Activated naive CD8-positive, alpha-beta T cell treated with anti-CD3 and anti-CD28 coated beads, Interleukin-2, amount 10 ng/mL, durations not matched to agents 7 days and 5 days (primary cell): ENCODE measurements at places on chromosomes 16 and 17. TPM values are rescaled to one million over a fixed set of nuclear protein-coding genes. Genes with fewer than 3 reads are reported as not detected.

- DNase-seq = no peak
These were observed 59.4 kb downstream of the TMEM114 start for GRCh38 chr16:8530752-8531384.

Gene MAP2K4
- total RNA-seq = 47.1 TPM

Gene DPEP1
- not detected for total RNA-seq

Gene TUBG1
- 55.6 TPM for total RNA-seq

GRCh38 chr17:80790021-80790765 is 201.4 kb upstream of the CHMP6 start:
- peak; percentile 61 for DNase-seq

DNA sequence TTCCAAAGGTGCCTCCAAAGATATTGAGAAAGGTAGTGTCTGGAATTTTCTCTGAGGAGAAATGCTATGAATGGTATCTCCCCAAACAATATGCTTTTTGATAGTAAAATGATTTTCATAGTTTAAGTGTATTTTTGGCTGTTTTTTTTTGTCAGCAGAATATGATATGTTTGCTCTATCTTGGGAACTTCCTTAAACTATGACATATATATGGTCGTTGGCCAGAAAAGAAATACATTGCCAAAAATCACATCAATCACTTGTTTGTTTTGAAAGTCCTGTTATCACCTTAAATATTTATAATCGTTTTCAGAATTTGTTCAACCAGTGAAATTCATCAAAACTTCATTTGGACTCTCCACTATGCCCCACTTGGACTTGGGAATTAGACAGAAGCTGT is 816.9 kb downstream of the CDH11 start:
- DNase-seq = no peak

Gene GAN
- 9.0 TPM for total RNA-seq

DNA sequence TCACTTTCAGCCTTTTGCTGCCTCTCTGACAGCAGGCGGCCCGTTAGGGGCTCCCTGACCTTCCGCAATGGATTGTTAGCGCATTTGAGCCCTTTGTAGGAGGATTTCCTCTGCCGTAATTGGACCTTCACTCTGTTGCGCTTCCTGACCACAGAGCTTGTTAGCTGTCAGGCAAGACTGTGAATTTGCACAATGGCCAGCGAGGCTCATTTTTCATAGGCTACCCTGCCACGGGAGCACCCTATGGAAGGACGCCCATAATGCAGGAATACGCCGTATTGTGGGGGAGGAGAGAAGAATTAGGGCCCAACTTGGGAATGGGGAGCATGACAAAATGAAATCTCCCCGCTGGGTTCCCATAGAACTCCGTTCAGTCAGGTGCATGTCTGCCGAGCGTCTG is 205.2 kb upstream of the NLRP1 start:
- no peak for DNase-seq

DNA sequence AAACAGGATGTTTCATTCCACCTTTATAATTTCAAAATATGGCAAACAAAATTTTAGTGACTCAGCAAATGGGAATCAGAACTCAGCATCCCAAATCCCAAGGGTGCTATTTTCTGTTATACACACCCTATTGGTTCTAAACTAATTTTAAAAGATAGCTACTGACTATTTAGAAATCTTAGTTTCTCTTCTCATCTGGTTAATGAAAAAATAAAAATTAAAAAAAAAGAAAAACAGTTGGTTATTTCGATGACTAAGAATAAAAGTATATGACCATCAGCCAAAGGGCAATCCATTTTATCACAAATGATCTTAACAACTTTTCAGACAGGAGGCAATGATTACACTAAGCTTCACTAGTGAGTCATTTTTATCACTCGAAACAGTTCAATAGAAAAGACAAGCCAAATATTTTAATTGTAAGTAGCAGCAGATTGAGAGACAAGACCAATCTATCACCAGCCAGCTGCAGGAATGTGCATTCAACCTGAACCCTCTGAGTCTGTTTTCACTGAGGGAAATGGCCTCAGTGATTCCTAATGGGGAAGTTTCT is 15.2 kb downstream of the PHLPP2 start:
- DNase-seq = no peak

Gene MYH13
- not detected for total RNA-seq

Gene PYY
- not detected for total RNA-seq
